ENCODE measurements at places on chromosomes 3 and 15. TPM values are rescaled to one million over a fixed set of nuclear protein-coding genes. Genes with fewer than 3 reads are reported as not detected.

ZPLD1 gene
- total RNA-seq: 0.10 TPM

GLDN gene
- not detected for total RNA-seq

CCDC80 gene
- total RNA-seq: 7.6 TPM

AMT gene
- total RNA-seq: 1.9 TPM

NEO1 gene
- total RNA-seq: 2.7 TPM

PTH1R gene
- not detected for total RNA-seq

KIF15 gene
- 0.92 TPM for total RNA-seq

RPSA gene
- total RNA-seq: 742 TPM

INKA1 gene
- total RNA-seq: 29.6 TPM

ADAMTS17 gene
- not detected for total RNA-seq

SERPINI2 gene
- not detected for total RNA-seq

SMCO1 gene
- total RNA-seq: not detected

AQP9 gene
- total RNA-seq: not detected

All from glomerular endothelial cell (primary cell).